Psoas muscle (tissue), 8 donors: ENCODE measurements at places on chromosomes 4 and X. TPM values are rescaled to one million over a fixed set of nuclear protein-coding genes. Genes with fewer than 3 reads are reported as not detected.

DNA sequence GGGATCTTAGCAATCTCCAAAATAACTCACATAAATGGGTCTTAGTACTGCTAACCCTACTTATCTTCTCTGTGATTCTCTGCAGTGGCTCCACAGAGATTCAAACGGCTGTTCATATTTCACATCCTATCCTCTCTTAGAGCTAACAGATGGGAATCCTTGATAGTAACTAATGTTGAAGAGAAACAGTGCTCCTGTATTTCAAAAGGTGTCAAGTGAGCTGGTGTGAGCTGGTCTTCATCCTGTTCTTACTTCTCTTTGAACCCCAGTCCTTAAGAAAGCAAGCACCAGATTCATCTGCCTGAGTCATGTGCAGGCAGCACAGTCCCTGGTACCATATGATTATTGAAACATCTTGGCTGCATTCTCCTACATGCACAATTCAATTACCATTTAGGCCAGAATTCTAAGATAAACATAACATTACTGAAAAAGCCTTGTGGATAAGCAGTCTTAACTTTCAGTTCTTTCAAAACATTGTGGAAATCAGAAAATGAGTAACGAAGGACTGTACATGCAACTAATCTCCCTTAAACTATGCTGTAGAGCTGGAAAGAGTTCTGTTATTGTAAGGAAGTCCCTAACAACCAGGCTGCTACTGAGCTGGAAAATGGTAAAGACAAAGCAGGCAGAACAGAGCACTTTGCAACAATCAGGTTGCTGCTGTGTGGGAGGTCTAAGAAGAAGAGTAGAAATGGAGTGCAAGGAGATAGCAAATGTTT lies 153.1 kb downstream of the NPNT start:
- no peaks in the 10 kb centered on the region for H3K27me3 ChIP-seq
- DNase-seq, result no peak
- no peak overlapping the region for H3K27ac ChIP-seq
- peaks cover 5% of the 10 kb centered on the region for H3K36me3 ChIP-seq

- no peaks in the 10 kb centered on the region for H3K27me3 ChIP-seq
- H3K4me1 ChIP-seq, result no peaks in the 10 kb centered on the region
- H3K4me3 ChIP-seq, result no peak overlapping the region
- DNase-seq, result no peak
These were observed 83.8 kb downstream of the LUZP4 start for GRCh38 chrX:115373308-115373707.

- peak overlapping the region; percentile 48 for H3K4me3 ChIP-seq
- peak overlapping the region; percentile 14 for H3K27ac ChIP-seq
- DNase-seq, result peak; percentile 58
These were observed 9.6 kb downstream of the CC2D2A start for GRCh38 chr4:15479089-15479912.

GRCh38 chrX:11462136-11462535 lies 168.9 kb downstream of the AMELX start:
- no peaks in the 10 kb centered on the region for H3K4me1 ChIP-seq
- no peaks in the 10 kb centered on the region for H3K27me3 ChIP-seq
- no peak for DNase-seq
- H3K36me3 ChIP-seq, result no peaks in the 10 kb centered on the region
- no peak overlapping the region for H3K27ac ChIP-seq

DNA sequence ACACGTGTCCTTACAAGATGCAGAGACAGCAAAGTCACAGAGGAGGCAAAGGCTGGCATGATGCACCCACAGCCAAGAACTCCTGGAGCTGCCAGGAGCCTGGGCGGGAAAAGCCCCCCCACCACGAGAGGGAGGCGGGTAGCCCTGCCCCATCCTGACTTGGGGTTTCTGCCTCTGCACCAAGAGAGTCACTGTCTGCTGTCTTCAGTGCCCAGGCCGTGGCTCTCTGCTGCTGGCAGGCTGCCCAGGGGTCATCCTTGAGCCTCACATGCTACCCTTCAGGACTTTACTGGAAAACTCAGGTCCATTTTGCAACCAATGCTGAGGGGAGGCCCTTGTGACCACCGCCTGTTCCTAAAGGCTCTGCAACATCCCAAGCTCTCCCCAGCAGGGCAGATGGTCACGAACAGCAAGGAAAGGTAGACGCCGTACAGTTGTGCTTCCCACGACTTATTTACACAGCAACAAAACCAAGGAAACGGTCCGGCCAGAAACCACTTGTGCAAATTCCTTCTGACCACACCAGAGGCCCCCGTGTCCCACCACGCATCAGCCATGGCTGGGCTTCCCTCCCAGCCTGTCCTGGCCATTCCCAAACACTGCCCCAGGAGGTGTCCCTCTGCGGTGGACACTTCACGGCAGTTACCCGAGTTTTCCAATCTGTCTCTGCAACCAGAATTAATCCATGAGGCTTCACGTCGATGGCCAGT lies 56.9 kb downstream of the ACOX3 start:
- no peak overlapping the region for H3K27ac ChIP-seq
- peaks cover 40% of the 10 kb centered on the region for H3K36me3 ChIP-seq

GRCh38 chrX:16771483-16772398 lies 14.5 kb upstream of the TXLNG start:
- DNase-seq, result no peak
- no peaks in the 10 kb centered on the region for H3K4me1 ChIP-seq
- H3K4me3 ChIP-seq, result no peak overlapping the region
- peaks cover 14% of the 10 kb centered on the region for H3K27me3 ChIP-seq
- no peaks in the 10 kb centered on the region for H3K36me3 ChIP-seq

PPP2R2C gene
- total RNA-seq, result 1.2 TPM

DNA sequence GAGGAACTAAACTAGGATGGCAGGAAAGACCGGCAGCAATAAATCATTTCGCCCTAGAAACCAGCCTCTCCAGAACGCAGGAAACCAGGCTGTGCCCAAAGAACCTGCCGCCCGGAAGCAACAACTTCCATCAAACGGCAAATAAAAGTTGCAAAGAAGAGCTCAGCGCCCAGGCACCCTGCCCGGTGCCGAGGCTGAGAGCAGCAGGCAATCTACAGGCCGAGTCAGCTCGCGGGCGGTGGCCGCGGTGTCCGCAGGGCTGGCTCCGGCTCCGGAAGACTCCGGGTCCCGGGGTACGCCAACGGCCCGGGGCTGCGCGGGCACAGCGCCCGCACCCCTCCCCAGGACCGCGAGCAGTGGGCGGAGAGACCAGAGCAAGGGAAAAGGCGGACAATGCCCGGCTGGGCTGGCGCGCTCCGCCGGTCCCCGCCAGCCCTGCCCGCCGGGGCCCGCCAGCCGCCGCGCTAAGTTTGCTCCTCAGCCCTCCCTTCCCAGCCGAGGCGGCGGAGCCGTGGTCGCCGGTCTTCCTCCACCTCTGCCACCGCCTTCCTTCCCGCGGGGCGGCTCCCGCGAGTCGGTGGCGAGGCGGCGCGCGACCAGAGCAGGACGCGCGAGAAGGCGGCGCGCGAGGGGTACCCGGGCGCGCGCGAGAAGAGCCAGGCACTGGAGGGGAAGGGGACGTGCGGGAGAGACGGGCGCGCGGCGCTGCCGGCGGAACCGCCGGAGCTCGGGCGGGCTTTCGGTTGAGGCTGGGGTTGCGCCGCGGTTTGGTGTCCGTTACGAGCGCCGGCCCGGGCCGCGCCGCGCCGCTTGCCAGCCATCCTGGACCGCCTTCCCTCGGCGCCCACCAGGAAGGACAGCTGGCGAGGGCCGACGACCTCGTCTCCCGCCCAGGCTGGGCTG lies 733 bp downstream of the FRYL start:
- DNase-seq, result peak; percentile 73
- no peaks in the 10 kb centered on the region for H3K27me3 ChIP-seq
- peak overlapping the region; percentile 98 for H3K4me3 ChIP-seq
- peaks cover 40% of the 10 kb centered on the region for H3K4me1 ChIP-seq

FHDC1 gene
- 0.27 TPM for total RNA-seq

DNA sequence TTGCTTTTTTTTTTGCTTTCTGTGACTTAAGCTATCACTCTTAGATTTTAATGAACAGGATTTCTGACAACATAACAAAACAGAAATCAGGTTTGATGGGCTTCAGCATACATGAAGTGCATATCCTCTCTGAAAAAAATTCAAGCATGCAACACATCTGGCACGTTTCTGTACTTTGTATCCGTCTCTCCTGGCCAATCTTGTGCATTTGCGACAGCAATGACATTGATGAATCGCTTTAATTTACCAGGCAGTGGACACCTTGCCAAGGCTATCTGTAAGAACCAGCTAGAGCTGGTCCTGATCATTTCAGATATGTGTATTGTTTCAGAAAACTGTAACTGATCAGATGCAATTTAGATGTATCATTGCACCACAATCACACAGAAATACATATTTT lies 93.3 kb downstream of the CCSER1 start:
- H3K4me1 ChIP-seq, result no peaks in the 10 kb centered on the region
- H3K4me3 ChIP-seq, result no peak overlapping the region
- no peaks in the 10 kb centered on the region for H3K27me3 ChIP-seq
- H3K36me3 ChIP-seq, result no peaks in the 10 kb centered on the region
- no peak overlapping the region for H3K27ac ChIP-seq

GRCh38 chrX:72094894-72095293 lies 36.8 kb downstream of the RTL5 start:
- H3K4me1 ChIP-seq, result no peaks in the 10 kb centered on the region
- peaks cover 18% of the 10 kb centered on the region for H3K27me3 ChIP-seq
- no peak overlapping the region for H3K27ac ChIP-seq
- no peak for DNase-seq

GRCh38 chrX:69321006-69321655 lies 155.9 kb upstream of the PJA1 start:
- H3K27ac ChIP-seq, result no peak overlapping the region
- DNase-seq, result no peak
- no peak overlapping the region for H3K4me3 ChIP-seq

DNA sequence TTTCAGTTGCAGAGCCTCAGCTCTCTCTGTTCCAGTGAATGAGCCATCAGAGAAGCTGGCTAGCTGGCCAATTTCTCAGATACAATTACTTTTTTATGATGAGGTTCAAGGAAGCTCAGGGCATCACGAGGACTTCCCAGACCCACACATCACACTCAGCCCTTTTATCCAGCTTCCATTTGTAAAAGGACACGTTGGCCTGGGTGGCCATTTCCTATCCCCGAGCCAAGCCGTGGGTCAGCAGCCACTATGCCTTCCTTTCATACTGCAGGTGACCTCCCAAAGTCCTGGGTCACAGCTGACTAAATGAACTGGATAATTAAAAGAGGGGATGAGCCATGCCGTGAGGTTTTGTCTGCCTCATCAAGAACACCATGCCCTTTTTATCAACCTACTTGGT lies 236.9 kb upstream of the PPARGC1A start:
- H3K4me3 ChIP-seq, result no peak overlapping the region
- no peak for DNase-seq
- H3K27ac ChIP-seq, result no peak overlapping the region
- H3K27me3 ChIP-seq, result no peaks in the 10 kb centered on the region
- peaks cover 2% of the 10 kb centered on the region for H3K4me1 ChIP-seq

CTAG2 gene
- not detected for total RNA-seq

GRCh38 chrX:80578517-80579105 lies 158.4 kb downstream of the TENT5D start:
- no peak overlapping the region for H3K27ac ChIP-seq
- no peaks in the 10 kb centered on the region for H3K4me1 ChIP-seq
- no peak for DNase-seq
- H3K36me3 ChIP-seq, result no peaks in the 10 kb centered on the region
- H3K27me3 ChIP-seq, result peaks cover 4% of the 10 kb centered on the region
- H3K4me3 ChIP-seq, result no peak overlapping the region

AKAP4 gene
- not detected for total RNA-seq

ARHGEF9 gene
- total RNA-seq, result 9.4 TPM

DNA sequence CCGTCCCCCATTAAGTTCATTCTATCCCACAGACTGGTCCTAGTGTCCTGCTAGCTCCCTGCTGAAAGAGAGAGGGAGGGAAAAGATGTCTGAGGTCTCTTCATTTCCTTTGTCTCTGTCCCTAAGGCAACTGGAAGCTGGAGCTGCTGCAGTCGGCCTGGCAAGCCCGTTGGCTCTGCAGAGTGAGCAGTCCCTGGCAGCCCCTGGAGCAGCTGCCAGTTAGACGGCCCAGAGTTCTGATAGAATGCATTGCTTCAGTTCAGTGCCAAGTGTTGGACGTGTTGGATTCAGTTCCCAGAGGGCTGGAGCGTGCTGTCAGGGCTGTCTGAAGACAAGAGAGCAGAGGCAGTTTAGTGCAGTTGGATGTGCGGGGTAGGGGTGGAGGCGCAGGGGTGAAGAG lies 975 bp downstream of the KCNE5 start:
- no peak overlapping the region for H3K27ac ChIP-seq
- no peaks in the 10 kb centered on the region for H3K4me1 ChIP-seq
- H3K27me3 ChIP-seq, result peaks cover 25% of the 10 kb centered on the region
- H3K4me3 ChIP-seq, result no peak overlapping the region
- H3K36me3 ChIP-seq, result no peaks in the 10 kb centered on the region

DNA sequence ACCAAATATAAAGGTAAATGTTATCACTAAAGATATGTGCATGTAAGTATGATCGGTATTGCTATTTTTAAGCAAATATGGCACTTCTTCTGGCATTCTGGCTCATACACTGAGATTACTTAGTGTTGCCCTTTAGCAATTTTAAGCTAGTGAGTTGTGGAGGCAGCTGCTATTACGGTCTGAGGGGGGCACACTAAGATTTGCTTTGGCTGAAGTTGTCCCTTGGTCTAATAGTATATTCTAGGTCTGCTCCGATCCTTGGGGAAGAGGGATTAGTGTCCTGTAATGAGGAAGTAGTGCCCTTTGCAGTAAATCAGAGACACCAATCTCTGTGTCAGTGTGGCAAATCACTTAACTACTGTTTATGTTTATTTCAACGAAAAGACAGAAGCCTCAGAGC lies 196.5 kb upstream of the FTHL17 start:
- no peak overlapping the region for H3K27ac ChIP-seq
- H3K4me1 ChIP-seq, result no peaks in the 10 kb centered on the region
- DNase-seq, result no peak
- H3K4me3 ChIP-seq, result no peak overlapping the region
- H3K36me3 ChIP-seq, result no peaks in the 10 kb centered on the region
- peaks cover 3% of the 10 kb centered on the region for H3K27me3 ChIP-seq

TDO2 gene
- total RNA-seq, result not detected

TMPRSS11E gene
- not detected for total RNA-seq

- DNase-seq, result no peak
- peaks cover 53% of the 10 kb centered on the region for H3K27me3 ChIP-seq
- no peak overlapping the region for H3K27ac ChIP-seq
- H3K4me1 ChIP-seq, result no peaks in the 10 kb centered on the region
These were observed 50.1 kb upstream of the ADRA2C start for GRCh38 chr4:3715855-3716630.

DNA sequence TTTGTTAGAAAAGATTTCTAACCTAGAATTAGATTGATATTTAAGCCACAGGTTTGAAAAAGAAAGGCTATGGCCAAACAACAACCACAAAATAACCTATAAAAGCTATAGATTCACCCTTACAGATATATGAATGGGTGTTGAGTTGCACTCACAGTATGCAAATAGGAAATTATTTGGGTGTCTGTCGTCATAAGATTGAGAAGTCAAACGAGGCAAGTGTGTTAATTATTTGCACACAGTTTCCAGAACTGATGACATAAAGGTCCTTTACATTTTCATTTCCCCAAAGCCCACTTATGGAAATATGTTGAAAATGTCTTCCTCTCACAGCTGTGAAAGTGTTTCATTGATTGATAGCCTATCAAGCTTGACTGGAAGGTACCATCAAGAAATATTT lies 101.2 kb upstream of the CXCL13 start:
- no peaks in the 10 kb centered on the region for H3K36me3 ChIP-seq
- no peak overlapping the region for H3K27ac ChIP-seq
- no peak for DNase-seq
- H3K4me1 ChIP-seq, result no peaks in the 10 kb centered on the region
- no peaks in the 10 kb centered on the region for H3K27me3 ChIP-seq
